ENCODE measurements at places on chromosomes 3 and 15.

GRCh38 chr3:74347563-74348268 lies 266.7 kb downstream of the CNTN3 start:
- no peak for DNase-seq

DNA sequence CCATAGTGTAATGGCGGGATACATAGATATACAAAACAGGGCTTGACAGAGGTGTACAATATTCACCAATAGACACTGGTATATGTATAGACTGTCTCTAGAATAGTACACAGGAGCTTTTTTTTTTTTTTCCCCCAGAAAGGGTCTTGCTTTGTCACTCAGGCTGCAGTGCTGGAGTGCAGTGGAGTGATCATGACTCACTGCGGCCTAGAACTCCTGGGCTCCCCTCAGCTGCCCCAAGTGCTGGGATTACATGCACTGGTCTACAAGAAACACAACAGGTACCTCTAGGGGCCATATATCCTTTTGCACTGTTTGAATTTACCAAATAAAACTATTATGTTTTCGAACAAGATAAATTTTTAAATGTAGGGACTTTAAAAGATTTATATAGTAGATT lies 12.3 kb downstream of the RHOA start:
- no peak for DNase-seq

GRCh38 chr3:192005989-192006388 lies 545.0 kb downstream of the PYDC2 start:
- DNase-seq: no peak

DNA sequence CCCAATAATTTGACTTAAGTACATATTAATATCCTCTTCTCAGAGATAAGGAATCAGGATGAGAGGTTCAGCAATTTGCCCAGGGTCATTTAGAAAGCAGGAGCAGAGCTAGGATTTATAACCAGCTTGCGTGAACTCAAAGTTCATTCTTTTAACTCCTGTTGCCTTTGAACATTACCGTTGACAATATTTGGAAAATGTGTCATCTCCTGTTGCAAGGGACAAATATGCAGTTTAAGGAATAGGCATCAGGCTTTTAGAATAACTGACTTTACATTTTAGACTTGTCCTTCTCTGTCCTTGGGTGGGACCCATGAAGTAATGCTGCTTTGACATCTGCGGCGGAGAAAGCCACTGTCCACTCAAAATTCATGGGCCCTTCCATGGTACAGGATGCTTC lies 252.2 kb upstream of the RGMA start:
- no peak for DNase-seq

DNA sequence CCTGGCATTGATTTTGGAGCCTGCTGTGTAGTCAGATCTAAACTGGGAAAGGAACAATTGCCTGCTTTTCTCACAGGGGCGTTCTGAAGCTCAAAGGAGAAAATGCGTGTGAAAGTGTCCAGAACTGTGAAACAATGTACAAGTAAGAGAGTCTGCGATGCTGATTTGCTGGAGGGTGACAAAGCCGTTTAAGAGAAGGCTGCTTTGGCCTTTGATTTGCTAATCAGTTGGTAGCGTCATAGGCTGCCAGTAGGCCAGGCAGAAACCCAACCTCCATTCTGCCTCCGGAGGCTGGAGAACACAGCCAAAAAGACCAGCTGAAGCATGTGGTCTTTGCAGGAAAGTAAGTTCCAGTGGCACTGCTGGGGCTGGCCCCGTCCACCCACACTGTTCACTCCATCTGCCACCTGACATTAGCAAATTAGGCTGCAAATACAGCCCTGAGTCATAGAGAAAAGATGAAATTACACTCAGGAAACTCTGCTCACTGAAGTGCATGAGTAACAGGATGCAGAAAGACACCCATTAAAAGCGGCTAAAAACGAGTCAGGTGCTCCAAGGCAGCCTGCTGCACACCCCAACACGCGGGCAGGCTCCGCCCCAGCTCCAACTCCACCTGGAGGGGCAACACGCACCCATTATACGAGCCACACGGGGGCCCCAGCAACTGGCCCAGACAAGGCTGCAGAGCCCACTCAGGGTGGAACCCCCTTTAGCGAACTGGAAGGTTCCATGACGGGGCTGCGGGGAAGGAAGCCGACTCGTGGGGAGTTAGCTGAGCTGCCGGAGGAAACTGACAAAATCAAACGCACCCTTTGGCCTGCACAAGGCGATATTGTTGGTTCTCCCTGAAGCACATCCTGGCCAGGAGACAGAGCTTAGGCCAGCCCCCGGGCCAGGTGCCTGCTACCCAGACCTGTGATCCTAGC lies 31.6 kb downstream of the ZDHHC19 start:
- no peak for DNase-seq
